ENCODE measurements at places on chromosomes 7 and 10.

DNA sequence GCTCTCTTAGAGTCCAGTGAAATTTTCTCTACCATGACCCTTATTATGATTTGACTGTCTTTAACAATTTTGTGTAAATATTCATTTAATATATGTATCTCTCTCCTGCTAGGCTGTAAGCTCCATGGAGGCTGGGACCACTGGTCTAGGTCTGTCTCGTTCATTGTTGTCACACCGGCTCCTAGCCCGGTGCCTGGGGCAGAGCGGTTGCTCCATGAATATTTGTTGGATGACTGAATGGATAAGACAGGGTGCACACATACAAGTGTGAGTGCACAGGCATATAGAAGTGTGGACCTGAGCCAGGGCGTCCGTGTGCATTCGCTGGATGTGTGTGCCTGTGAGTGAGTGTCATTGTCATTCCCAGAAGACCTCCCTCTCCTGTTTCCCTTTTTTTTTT, 20.9 kb upstream of the LBX1 start:
- DNase-seq = no peak

GRCh38 chr10:78000956-78001472, 28.3 kb downstream of the POLR3A start:
- DNase-seq = no peak

DNA sequence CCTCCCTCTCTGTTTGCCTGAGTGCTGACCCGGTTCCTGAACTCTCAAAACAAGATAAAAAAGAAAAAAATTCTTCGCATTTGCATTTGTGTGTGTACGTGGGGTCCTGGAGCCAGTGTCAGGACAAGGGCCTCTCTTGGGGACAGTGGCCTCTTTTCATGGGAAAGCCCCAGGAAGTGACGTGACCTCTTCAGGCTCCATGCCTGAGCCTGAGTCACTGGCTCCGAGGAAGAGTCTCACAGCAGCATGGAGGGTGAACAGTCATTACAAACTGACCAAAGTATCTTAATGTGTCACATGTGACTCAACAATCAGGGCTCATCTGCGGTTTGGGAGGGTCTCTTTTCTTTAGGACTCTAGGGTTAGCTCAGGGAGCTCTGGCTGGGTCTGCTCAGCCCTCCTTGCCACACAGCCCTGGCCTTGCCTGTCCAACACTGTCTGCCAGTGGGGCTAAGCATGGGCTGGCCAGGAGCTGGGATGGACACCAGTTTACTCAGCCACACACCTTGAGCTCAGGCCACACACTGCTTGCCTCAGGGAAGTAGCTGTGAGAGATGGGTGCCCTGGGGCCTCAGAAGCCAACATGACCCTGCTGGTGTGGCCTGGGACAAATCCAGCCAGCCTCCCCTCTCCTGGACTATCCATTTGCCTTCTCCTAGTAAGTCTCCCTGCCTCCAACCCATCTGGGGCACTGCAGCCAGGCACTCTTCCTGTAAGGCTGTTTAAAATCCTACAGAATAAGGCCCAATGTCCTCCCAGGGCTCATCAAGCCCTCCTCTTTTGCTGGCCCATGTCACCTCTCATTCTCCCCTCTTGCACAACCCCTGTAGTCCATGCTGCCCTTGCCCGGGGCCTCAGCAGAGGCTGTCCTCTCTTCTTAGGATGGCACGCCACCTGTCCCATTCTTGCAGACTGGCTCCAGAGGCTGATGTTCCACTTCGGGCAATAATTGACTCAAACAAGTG, 10.5 kb downstream of the TMEM273 start:
- no peak for DNase-seq

- no peak for DNase-seq
Measured at GRCh38 chr7:142808461-142808801, 37.7 kb downstream of the PRSS2 start.

DNA sequence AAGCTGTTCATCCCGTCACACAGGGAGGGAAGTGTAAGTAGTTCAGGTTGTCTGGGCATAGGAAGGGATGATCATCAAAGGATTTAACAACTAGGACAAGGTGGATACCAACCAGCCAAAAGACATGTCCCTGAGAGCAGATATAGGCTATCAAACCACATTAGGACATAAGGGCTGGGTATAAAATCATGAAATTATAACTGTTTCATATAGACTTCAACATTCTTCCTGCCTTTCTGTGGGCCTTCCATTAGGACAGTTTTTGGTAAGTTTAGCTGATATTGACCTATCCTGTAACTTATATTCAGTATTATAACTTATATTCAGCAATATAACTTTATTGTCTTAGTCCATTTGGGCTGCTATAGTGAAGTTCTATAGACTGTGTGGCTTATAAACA, 190.9 kb downstream of the PAXIP1 start:
- no peak for DNase-seq

DNA sequence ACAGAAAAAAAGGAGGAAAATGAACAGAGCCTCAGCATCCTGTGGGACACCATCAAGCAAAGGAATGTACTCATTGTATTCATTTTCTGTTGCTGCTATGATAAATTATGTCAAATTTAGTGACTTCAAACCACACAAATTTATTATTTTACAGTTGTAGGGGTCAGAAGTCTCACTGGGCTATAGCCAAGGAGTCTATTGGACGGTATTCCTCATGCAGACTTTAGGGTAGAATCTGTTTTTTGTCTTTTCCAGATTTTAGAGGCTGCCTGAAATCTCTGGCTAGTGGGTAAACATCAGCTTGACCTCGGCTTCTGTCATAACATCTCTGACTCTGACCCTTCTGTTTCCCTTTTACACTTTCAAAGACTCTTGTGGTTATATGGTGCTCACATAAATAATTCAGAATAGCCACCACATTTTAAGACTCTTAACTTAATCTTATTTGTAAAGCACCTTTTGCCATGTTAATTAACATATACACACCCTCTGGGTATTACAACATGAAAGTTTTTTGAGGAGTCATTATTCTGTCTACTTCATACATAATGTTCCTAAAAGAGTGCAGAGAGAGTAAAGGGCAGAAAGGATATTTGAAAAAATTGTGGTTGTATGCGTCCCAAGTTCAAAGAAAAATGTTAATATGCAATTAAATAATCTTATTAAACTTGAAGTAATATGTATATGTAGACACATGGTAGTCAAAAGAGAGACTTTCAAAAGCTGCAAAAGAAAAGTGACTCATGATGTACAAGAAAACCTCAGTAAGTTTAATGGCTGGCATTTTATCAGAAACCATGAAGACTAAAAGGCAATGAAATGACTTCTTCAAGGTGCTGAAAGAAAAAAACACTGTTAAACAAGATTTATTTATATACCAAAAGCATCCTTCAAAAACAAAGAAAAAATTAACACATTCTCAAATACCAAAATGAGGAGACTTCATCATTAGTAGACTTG, 70.8 kb upstream of the MEOX2 start:
- no peak for DNase-seq

DNA sequence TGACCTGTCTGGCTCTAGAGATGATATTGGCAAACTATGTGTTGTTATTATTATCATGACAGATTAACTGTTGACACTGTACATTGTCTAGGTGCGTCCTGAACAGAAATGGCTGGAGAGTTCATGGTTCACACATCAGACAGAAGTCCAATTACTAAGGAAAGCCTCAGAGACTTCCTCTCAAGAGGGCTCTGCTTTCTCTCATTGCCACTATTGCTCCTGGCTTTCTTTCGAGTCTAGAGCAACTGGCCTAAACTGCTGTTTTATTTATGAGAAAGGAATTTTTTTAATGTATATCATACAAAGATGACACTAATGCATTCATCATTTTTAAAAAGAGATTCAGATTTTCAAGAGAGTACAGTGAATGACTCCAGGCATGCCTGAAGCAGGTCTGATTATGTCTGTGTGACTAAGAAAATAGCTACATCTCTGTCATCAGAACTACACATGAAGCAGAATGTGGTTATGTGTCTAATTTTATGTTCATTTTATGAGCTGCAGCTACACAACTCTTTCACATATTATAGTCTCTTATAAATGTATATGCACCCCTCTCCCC, 30.4 kb downstream of the NRCAM start:
- no peak for DNase-seq

DNA sequence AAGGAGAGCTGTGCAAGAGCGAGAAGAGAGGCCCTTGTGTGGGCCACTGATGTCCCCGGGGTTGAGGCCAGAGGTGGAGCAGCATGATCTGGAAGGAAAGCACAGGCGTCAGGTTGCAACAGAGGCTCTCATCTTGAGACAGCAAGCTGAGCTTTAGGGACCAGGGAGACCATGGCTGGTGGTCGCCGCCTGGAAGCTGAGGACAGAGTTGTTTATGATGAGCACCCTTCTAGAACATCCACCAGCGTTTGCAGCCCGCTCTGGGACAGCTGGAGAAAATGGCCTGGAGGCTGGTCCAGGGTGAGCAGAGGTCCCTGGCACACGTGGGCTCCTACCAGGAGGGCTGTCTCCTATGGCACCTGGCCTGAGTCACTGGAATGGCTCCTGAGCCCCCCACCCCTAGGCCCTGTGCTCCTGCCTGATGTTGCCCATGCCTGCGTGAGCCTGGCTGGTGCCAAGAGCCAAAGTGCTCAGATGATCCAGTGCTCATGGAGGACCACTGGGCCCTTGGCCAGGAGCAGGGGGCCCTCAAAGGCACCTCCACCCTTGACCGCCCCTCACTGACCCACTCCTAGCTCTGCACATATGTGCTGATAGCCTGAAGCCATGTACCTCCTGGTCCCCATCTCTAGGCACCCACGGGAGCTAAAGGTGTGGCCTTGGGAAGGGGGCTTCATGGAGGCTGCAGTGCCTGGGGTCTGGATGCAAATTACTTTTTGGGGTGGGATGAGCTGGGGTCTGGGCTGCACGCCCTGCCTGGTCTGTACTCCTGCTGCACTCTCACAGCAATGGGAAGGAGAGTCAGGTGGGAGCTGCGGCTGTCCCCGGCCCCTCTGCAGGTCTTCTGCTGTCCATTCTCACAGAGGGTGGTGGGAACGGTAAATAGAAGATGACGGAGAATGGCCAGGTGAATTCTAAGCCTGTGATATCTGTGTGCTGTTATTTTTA, 40.1 kb upstream of the RET start:
- DNase-seq = no peak

- DNase-seq = no peak
Measured at GRCh38 chr7:26657686-26658388, 206.6 kb downstream of the SKAP2 start.

DNA sequence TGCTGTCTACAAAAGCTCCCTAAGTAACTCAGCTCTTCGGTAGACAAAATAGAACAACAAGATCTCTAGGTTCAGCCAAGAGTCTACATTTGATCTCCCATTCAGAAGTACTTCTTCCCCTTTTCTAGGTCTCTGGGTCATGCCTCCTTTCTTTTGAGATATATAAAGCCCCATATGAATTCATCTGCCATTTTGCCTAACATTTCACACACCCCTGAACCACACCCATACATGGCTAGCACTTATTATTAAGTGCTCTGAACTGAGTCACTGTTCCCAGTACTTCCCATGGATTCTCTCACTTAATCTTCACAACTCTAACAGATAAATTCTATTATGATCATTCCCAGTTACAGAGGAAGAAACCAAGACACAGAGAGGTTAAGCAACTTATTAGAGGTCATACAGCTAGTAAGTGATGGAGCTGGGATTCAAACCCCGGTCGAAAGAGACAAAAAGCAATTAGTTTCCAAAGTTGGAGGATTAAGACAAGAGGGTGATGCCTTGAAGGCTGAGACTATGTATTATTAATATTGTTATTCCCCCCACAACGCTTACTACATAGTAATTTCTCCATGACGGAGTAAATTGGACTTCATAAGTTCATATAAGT, 17.3 kb downstream of the MYOF start:
- no peak for DNase-seq

GRCh38 chr10:46239247-46239646, 47.5 kb upstream of the ANTXRL start:
- no peak for DNase-seq

DNA sequence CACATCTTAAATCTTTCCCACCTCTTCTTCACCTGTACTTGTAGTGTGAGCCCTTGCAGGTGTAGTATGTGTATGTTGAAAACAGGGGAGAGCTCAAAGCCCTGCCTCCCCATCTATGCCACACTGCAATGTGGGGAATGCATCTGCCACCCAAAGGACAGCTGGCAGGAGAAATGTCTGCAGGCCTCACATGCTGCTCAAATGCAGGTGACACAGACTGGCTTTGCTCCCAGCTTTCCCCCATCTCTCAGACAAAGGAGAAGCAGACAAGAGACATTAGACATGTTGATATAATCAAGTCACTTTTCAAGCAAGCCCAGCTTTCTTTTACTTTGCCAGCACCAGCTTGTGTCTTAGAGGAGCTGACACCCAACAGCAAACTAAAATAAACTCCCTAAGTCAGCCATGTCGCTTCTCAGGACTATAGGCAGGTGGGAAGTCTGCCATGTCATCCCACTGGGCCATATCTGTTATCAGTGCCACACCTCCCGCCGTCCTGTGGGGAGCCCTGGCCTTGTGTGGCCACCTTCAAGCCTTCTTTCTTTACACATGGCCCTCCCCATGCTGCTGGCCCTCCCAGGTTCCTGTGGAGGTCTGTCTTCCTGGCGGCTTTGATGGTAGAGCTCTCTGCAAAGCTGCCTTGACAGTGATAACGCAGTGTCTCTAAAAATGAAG, 102.1 kb downstream of the CXCL12 start:
- no peak for DNase-seq

DNA sequence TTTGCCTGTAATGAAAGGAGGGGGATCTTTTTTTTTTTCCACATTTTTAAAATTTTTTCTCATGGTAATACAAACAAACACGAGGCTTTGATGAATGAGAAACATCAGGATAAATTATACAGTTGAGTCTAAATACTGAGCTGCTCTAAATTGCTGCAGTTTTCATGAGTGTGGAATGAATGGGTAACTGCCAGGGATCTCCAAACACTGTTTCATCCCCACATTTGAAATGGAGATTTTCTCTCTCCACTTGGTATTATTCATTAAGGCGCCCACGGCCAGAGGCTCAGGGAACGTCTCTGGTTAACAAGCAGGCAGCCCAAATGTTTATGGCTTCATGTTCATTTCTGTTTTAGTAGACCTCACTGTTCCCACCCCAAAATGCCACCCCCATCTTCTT, 717.1 kb downstream of the GRID1 start:
- no peak for DNase-seq

DNA sequence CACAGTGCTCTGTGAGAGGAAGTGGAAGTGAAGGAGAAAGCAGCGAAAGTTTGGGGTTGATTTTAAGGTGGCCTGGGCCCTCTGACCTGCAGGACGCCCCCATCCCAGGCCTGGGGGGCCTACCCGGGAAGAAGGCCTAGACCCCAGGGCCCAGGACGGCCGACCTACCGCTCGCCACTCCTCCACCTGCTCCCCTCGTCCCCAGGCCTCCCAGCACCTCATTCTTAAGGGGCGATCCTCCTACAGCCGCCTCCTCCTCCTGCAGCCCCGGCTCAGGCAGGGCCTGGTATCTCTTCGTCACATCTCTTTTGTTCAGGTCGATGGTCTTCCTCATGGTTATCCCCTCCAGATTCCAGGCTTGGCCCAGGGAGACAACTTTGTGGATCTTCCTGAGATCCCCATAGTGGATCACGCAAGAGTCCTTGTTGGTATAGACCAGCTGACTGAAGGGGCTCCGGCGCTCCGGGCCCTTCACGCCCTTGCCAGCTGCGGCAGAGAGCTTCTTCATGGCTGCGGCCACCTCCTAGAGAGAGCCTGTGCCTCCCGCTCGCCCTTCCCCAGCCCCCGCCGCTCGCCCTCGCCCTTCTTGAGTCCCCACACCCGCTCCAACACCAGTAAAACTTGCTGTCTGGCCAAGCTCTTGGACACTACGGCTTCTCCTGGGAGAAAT, 117.5 kb downstream of the OR13A1 start:
- no peak for DNase-seq

- DNase-seq = no peak
Measured at GRCh38 chr7:77657427-77658224, 38.6 kb upstream of the RSBN1L start.

GRCh38 chr10:50332108-50332842, 81.0 kb upstream of the ASAH2 start:
- no peak for DNase-seq

GRCh38 chr10:24597426-24597825, 126.3 kb downstream of the ARHGAP21 start:
- DNase-seq = no peak
